Amniotic stem cell (primary cell): ENCODE measurements at places on chromosomes 7 and 10.

GRCh38 chr10:132906106-132906505, 36.3 kb downstream of the CFAP46 start:
- DNase-seq = no peak

GRCh38 chr10:119104654-119105015, 722 bp downstream of the DENND10 start:
- DNase-seq = no peak

GRCh38 chr10:95536017-95536416, 25.2 kb downstream of the SORBS1 start:
- no peak for DNase-seq

DNA sequence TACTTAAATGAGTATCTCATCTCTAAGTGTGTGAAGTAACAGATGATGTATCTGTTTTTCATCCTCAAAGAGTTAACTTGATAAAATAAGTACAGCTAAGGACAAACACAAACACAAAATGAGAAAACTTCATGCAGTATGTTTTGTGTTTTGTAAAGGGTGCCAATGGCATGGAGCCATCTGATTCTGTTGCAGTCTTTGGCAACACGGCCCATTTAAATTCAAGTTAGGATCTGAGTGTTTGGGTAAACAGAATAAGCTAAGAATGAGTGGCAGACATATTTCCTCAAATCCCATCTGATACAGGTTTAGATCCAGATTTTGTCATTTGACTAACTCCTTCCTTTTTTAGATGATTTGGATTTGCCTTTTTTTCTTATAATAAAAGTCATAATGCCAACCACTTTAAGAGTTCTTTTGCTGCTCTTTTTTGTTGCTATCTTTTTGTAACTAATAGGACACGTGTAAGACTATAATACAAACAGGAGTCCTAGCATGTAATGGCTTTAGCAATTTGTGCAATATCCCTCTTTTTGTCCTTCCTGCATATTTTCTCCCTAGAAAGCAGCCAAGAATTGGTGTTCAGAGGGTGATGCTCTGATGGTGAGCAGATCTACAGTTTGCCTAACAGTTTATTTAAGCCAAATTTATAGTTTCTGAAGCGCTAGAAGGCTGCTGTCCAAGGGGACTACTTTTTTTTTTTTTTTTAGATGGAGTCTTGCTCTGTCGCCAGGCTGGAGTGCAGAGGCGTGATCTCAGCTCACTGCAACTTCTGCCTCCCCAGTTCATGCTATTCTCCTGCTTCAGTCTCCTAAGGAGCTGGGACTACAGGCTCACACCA, 18.9 kb upstream of the ACTA2 start:
- no peak for DNase-seq

DNA sequence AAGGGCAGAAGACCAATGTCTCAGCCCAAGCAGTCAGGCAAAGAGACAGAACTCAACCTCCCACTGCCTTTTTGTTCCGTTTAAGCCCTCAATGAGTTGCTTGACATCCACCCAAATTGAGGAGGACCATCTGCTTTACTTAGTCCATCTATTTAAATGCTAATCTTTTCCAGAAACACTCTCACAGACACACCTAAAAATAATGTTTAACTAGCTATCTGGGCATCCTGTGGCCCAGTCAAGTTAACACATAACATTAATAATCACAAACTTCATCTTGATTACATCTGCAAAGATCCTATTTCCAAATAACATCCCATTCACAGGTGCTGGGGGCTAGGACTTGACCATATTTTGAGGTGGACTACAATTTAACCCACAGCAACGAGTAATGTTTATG, 115.7 kb downstream of the RAB11FIP2 start:
- DNase-seq = no peak

DNA sequence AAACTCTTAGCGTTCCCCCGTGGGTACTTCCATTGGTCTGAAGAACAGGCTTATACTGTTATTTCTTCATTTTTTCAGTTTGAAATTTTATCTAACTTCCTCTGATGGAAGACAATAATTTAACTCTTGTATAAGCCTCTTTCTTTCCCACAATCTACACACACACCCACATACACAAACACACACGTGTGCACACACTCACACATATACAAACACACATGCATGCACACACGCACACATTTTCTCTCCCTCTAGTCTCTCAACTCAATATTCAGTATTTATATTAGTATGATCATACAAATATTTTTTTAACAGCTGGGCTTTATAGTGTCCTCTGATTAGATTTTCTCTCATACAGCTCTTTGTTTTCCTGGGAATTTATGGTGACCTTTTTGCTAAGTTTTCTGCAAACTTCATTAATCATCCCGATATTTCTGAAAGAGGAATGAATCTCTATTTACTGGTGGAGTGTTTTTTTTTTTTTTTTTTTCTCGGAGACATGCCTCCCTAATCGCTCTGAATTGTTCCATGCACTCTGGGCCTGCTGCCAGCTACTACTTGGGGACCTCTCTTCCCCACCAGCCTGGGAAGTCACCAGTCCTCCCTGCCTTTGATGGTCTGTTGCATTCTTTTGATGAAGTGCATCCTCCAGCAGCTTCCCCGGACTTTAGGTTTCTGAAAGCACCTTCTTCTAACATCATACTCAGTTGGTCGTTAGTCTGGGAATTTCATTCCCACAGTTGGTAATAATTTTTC, 75.5 kb downstream of the ZNF777 start:
- no peak for DNase-seq

DNA sequence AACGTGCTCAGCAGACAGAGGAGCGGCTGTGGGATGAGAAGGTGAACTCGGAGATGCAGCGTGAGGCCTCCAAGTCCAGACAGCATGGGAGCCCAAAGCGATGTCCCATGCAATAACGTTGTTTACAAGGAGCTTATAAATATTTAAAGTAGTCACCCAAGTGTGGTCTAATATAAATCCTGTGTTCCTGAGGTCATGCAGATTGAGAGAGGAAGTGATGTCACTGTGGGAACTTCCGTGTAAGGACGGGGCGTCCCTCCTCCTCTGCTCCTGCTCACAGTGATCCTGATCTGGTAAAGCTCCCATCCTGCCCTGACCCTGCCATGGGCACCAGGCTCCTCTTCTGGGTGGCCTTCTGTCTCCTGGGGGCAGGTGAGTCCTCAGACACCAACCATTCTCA, 94.7 kb upstream of the PRSS58 start:
- no peak for DNase-seq

- no peak for DNase-seq
Observed at GRCh38 chr10:5165738-5166137, 19.2 kb downstream of the AKR1C8 start.

GRCh38 chr10:117007080-117007479, 2.1 kb upstream of the SHTN1 start:
- DNase-seq = no peak

GRCh38 chr7:5624386-5625365, 156.8 kb downstream of the RNF216 start:
- DNase-seq = no peak

DNA sequence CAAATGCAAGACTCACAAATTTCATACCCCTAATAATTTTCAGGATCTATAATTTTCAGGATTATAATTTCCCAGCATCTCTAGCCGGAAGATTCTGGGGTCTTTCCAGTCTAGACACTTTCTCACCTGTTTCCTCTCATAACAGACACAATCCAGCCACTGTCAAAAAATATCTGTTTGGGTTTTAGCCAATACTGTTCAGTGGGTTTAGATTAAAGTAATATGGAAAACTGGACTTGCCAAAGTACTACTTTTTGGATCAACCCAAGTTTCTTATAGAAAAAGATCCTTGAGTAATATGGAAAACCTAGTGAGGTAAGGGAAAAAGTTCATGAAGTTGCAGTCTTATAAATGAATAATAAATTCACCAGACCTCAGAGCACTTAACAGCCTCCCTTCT, 62.1 kb upstream of the NEBL start:
- no peak for DNase-seq

DNA sequence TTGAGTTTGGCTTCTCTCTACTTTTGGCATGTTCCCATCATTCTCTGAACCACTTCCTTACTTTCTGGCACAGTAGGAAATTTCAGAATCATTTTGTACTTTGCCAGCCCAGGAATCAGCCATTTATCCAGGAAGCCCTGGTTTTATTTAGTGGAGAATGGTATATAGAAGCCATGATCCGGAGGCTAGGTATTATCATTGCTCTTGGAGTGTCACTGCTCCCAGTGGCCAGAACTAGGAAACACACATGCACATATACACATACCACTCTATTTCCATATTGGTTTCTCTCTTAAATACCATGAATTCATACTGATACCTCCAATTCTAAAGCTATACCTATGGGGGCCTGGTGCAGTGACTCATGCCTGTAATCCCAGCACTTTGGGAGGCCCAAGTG, 36.3 kb downstream of the SUFU start:
- DNase-seq = no peak

- DNase-seq = no peak
Observed at GRCh38 chr7:117603627-117604026, 123.8 kb downstream of the CFTR start.

DNA sequence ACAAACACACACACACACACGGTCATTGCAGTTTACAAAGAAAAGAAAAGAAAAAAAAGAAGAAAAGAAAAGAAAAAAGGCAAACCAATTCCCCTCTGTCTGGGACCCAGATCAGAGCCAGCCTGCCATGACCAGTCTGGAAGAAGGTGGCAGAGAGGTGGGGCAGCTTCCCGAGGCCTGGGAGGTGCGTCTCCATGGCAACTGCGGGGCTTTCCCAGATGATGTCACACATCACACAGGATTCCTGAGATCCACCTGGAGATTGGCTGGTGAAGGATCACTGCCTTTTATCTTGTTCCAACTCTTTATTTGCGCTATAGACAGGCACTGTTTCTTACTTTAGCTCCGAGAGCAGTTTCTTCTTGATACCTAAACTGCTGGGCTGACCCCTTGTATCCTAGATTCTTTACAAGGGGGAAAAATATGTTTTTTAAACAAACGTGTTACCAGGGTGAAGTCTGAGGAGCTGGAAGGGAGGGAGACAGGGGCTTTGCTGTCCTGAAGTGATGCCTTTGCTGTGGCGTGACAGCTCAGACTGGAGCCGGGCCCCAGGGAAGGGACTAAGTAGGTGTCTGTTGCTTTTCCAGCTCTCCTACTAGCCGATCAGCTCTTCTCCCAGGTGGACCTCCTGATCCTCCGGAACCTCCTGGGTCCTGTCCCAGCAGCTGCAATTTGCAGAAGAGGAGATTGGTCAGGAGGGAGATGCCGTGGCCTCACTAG, 298.5 kb downstream of the KLF6 start:
- DNase-seq = no peak

DNA sequence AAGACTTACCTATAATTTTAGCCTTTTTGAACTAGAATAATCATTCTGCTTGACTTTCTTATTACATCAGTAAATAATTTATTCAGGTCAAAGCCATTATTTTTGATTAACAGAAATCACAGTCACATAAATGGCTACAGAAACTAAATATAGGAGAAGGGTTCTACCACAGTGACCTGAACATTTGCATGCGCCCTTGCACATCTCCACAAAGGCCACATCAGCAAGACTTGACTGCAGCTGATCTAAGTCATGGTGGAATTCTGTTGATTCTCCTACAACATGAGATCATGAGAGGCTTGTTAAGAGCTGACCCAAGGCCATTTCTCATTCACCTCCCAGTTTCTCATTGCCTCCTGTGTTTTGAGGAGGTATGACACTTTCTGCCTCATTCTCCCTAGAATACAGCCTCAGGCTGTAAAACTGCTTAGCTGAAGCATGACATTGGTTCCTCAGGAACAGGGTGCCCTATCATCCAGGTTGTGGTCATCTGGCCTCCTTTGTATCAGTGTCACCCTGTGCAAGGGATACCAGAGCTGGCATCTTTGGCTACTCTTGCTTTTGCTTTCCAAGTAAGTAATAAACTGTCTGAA, 6.7 kb upstream of the IMMP2L start:
- no peak for DNase-seq

GRCh38 chr10:114395366-114396022, 8.8 kb downstream of the AFAP1L2 start:
- no peak for DNase-seq

- DNase-seq = no peak
Observed at GRCh38 chr10:35212856-35213255, 86.2 kb downstream of the CREM start.

- DNase-seq = no peak
Observed at GRCh38 chr10:94416896-94417295, 14.6 kb downstream of the TBC1D12 start.

- no peak for DNase-seq
Observed at GRCh38 chr10:68877482-68878110, 23.5 kb upstream of the DDX50 start.

GRCh38 chr7:143130541-143130940, 1.3 kb upstream of the PIP start:
- DNase-seq = no peak

- DNase-seq = no peak
Observed at GRCh38 chr7:12771378-12771877, 84.0 kb downstream of the ARL4A start.

DNA sequence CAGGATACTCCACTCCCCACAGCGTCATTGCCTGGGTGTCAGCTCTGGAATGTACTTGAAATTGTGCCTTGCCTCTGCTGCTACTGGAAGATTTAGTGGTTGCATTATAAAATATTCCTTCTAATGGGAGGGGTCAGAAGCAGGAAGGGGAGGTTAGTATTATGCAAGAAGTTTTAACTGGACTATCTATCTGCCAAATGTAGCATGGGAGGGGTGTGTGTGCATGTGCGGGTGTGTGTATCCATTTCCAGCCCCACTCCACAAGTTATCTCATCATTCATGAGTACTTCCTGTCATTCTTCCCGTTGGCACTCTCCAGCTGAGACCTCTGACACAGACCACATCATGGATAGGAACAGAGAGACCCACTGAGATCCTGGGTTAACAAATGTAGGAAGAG, 13.4 kb downstream of the MBL2 start:
- no peak for DNase-seq

GRCh38 chr10:7438196-7438986, 27.6 kb upstream of the SFMBT2 start:
- DNase-seq = no peak

- DNase-seq = no peak
Observed at GRCh38 chr10:34454590-34455261, 360.4 kb downstream of the PARD3 start.

GRCh38 chr10:51862149-51862548, 162.8 kb upstream of the CSTF2T start:
- DNase-seq = no peak

GRCh38 chr7:126689037-126689436, 563.7 kb downstream of the GRM8 start:
- no peak for DNase-seq

GRCh38 chr10:32244421-32245207, 102.3 kb downstream of the EPC1 start:
- DNase-seq = no peak

GRCh38 chr7:135672560-135673359, 10.4 kb downstream of the STMP1 start:
- no peak for DNase-seq

DNA sequence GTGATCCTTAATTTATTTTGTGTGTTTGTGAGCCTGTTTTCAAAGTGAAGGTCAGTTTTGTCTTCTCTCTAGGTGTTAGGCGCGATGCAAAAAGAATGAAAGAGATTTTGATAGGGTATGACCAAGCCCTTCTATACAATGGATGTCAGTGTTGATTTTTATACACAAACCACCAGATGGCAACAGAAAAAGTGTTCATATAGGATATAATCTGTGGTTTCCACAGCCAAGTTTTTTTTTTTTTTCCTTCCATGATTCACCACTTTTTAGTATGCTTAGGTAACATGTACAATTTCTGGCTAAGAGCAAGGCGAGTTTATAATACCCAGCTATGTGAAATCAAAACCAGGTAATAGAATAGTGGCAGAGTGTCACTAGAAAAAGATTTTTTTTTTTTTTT, 8.1 kb downstream of the SDK1 start:
- no peak for DNase-seq

- no peak for DNase-seq
Observed at GRCh38 chr7:151119902-151120301, 33.6 kb downstream of the AGAP3 start.

- no peak for DNase-seq
Observed at GRCh38 chr7:129607471-129608120, 3.9 kb upstream of the NRF1 start.
